ENCODE measurements at places on chromosomes 7 and 10.

GRCh38 chr7:81783818-81784217, 14.0 kb upstream of the HGF start:
- DNase-seq: no peak

GRCh38 chr7:117800406-117800805, 72.8 kb downstream of the CTTNBP2 start:
- no peak for DNase-seq

- DNase-seq: no peak
Observed at GRCh38 chr10:13001041-13001886, at the start of gene CCDC3. TSS of gene CCDC3 (minus strand) at chr10:13001713. CDS start at chr10:13001570, 143 bp downstream.

- no peak for DNase-seq
Observed at GRCh38 chr10:121927318-121927840, 452 bp downstream of the ATE1 start.

DNA sequence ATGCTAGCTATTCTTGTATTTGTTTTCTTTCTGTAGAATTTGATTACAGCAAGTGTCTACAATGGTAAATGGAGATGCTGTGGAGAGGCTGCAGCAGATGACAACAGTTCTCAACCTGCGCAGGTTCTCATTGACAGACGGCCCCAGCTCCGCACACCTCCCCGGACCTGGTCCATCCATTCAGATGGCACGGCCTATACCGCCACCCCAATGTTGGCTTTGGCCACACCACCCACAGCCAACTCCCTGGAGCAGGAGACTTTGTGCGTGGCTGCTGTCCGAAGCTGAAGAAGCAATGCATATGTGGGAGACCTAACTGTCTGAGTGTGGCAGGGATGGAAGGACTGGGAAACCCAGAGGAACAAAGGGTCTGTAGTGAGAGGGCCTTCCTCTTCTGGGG, 116.4 kb upstream of the TCERG1L start:
- no peak for DNase-seq

DNA sequence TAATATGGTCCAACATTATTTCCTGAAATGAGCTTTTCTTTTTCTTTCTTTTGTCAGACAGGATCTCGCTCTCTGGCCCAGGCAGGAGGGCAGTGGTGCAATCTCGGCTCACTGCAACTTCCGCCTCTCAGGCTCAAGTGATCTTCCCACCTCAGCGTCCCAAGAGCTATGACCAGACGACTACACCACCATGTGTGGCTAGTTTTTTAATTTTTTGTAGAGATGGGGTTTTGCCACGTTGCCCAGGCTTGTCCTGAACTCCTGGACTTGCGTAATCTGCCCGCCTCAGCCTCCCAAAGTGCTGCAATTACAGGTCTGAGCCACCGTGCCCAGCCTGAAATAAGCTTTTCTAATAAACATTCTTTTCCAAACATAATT, 48.6 kb downstream of the CUL2 start:
- no peak for DNase-seq

GRCh38 chr10:47383261-47384147, 589 bp downstream of the ZNF488 start:
- DNase-seq: no peak

GRCh38 chr10:115762029-115762428, 511.0 kb downstream of the GFRA1 start:
- no peak for DNase-seq

GRCh38 chr7:37065779-37066271, 341.5 kb upstream of the AOAH start:
- DNase-seq: no peak

- no peak for DNase-seq
Observed at GRCh38 chr10:124481717-124482116, 20.1 kb downstream of the LHPP start.

- DNase-seq: no peak
Observed at GRCh38 chr10:68251151-68251550, 19.2 kb upstream of the ATOH7 start.

GRCh38 chr7:1546909-1547776, 8.9 kb downstream of the TMEM184A start:
- DNase-seq: no peak

DNA sequence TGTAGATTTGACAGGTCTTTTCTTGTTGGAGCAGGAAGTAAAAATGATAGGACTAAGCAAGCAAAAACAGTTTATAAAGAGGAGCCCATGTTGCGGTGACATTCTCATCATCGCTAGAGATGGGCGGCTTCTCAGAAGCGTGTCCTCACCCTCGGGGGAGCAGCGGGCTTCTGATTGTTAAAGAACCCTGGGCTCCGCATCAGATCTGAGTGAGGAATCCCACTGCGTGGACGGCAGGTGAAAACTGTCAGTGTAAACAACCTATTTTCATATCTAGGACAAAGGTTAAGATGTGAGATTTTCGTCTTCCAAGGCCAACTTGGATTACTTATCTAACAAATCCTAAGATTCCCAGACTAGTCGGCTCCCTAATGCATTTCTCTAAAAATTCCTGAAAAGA, 177.6 kb downstream of the ADARB2 start:
- no peak for DNase-seq

DNA sequence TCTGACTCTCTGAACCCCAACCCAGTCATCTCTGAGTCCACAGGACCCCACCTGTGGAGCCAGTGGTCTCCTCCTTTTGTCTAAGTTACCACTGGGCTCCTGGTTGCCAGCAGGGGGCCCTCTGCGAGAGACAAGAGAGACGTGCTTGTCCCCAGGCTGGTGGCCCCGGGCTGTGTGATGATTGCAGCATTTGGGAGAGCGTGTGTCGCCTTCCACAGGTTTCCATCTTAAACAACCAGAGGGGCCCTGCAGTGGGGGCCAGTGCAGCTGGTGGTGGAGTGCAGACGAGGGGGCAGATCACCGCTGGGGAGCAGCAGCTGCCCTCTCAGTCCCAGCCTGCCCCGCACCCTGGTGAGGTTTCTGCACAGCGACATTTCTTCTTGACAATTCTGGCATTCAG, 122.4 kb upstream of the PPP2R2D start:
- no peak for DNase-seq

GRCh38 chr7:92992483-92992882, 125.3 kb downstream of the SAMD9 start:
- no peak for DNase-seq

GRCh38 chr10:12489806-12490205, 140.5 kb downstream of the CAMK1D start:
- no peak for DNase-seq

DNA sequence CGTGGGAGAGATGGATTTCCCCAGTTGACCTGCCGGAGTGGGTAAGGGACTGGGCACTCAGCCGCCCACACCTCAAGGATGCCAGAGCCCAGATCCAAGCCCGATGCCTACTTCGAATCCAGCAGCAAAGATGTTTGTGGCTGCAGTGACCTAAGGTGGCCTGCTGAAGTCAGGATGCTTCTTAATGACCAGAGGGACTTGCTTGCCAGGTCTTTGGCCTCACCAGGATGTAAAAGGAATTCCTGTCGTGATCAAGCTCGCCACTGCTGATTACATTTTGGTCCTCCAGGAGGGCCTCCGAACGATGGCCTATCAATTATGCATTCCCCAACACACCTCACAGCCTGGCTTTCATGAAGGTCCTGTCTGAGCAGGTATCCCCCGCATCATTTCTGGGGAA, 349.5 kb upstream of the ZMIZ1 start:
- DNase-seq: no peak

DNA sequence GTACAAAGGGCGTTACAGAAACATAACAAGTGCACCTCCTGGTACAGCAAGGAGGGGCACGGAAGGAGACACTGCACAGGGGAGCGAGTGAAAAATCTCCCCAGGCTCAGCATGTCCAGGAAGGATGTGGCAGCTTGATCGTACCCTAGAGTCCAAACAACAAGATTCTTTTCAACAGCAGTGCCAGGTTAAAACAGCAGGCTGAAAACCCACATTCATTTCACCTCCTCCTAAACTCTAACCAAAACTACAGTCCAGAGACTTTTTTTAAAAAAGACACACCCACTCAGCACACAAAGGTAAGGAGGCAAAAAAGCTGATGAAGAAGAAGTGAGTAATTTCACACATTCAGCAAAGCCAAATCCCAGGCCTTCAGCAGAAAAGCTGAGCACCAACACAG, 138.8 kb downstream of the SFMBT2 start:
- no peak for DNase-seq

DNA sequence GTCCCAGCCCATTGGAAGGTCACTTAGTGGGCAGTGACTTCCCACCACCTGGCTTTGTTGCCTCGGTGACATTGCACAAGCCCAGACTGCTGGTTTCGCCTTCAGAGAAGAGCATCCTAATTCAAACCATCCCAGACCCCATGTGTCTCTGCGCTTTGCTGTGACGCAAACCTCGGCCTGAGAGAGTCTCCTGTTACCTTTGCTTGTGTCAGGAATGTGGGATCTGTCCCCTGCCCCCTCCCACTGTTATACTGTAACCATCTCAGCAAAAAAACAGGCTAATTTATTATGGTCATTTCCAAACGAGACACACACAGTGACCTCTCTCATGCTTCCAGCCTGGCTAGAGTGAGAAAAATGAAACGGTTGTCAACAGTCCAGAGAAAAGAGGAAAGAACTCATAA, 25.0 kb upstream of the AQP1 start:
- peak; percentile 62 for DNase-seq

DNA sequence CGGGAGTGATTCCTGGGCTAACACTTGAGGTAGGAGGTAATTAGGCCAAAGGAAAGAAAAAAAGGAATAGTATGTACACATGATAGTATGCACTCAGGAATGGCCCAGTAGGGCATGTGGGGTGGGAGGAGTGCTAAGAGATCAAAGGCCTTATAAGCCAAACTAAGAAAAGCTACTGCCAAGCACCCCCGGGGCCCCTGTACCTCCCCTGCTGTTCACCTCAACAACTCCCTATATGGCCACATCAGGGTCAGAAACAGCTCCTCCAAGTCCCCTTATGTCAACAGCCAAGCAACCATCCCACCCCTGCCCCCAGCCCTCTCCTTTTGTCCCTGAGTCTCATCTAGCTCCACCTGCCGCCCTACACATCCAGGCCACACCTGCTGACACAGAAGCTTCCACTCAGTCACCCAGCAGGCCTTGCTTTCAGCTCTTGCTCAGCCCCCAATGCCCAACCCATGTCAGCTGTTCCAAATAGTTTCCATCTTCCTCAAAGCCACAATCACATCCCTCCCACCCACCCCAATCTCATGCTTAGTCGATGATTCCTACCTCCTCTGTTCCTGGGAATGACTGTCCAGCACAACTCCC, 80.2 kb downstream of the SORBS1 start:
- no peak for DNase-seq

DNA sequence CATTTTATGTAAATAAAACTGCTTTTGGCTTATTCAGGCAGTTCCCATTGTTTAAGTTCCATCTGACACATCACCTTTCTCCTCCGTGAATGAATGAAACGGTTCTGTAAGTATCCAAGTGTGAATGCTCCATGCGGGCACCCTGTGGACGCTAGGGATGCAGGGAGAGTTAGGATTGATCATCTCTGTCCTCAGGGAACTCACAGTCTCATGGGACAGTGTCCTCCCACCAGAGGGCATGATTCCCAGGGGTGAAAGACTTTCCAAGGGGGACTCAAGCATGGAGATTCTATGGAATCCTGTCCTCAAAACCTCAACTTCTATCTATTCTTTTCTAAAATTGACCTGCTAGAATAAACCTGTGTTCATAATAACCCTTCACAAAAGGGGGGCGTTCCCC, 98.8 kb downstream of the HECW1 start:
- no peak for DNase-seq

DNA sequence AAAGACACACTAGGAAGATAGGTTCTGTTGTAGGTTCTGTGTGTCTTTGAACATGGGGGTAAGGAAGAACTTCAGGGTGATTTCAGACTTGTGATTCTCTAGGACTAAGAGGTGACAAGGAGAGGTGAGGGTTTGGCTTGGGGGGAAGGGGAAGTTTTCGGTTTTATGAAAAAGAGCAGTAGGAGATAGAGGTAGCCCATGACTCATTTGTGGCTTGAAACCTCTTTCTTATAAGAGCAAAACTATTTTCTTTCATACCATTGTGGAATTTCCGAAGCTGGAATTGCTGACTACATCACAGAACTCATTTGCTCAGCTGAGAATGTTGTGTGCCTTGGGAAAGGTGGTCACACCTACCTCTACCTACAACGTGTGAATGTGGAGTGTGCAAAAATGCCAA, 39.6 kb upstream of the IKZF1 start:
- DNase-seq: no peak

DNA sequence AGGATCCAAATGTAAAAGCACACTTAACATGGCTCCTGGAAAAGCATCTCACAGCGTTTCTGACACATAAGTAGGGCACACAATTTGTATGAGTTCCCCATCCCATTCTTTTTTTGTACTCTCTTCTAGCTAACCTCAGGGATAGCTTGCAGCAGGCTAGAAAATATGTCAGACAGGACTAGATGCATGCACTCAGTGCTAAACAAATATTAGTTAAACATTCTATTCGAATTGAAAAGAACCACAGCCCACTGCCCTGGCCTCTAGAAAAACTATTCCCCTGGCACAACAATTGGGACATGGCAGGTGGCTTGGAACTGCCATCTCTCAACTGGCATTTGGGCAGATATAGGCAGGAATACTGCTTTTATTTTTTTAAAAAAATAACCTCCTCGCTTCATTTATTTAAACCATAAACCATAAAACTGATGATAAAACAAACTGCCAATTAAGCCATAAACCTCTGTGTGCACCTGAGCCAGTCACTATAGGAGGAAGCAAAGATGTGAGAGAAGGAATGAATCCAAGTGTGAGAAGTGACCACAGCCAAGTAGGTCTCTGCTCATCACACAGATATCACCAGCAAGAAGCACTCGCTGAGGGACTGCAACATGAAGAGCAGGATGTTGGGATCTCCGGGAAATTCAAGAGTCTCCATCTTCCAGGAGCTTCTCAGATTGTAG, 394.1 kb downstream of the NEBL start:
- DNase-seq: no peak

DNA sequence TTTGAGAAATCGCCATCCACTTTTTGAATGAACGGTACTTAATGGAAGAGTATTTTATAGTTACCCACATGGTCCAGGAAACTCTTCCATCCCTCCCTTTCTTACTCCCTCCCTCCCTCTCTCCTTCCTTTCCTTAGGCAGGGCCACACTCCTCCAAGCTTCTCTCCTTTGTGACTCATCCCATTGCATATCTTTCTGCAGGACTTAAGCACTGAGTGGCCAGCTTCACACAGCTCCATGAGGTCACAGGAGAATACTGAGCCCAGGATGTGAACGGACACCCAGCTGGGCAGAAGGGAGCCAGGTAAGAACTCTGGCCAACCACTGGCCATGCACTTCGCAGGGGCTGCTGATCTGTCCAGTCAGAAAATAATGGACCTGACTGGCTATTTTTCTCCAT, 189.7 kb upstream of the ADCY1 start:
- no peak for DNase-seq

- DNase-seq: no peak
Observed at GRCh38 chr7:100880645-100881044, 5.7 kb downstream of the SRRT start.
